Stimulated activated CD8-positive, alpha-beta memory T cell treated with anti-CD3 and anti-CD28 coated beads, Interleukin-4, amount 100 ng/mL, for 1 hour (primary cell): ENCODE measurements at places on chromosomes 11 and 22.

DNA sequence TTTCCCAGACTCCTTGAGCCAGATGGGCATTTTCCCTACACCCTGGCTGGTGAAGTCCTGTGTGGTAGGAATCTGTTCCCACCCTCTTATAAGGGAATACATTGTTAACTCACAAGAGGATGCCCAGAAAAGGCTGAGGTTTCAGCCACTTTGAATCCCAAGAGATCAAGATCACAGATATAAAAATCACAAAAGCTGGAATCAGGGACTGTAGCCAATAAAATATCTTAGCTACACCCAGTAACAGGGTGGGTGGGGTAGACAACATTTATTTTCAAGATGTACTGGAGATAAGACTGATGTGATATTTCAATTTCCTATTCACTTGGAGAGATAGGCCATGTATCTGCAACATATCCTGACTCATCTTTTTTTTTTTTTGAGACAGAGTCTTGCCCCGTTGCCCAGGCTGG lies 50.3 kb downstream of the COPB1 start:
- no peak for DNase-seq

DNA sequence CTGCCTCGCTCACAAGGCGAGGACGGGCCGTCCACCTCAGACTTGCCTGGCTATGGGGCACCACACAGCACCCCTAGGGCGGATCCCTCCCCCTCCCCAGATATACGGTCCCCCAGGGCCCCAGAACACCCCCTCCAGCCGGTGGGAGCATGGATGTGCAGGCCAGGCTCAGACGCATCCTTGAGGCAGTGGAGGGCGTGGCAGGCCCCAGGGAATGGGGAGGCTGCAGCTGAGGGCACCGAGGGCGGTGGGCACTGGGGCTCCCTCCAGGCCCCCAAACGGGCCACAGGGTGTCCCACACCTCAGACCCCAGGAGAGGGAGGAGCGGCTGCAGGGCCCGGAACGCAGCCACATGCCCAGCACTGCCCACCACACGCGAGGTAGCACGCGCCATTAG lies 12.1 kb downstream of the TTLL8 start:
- no peak for DNase-seq

DNA sequence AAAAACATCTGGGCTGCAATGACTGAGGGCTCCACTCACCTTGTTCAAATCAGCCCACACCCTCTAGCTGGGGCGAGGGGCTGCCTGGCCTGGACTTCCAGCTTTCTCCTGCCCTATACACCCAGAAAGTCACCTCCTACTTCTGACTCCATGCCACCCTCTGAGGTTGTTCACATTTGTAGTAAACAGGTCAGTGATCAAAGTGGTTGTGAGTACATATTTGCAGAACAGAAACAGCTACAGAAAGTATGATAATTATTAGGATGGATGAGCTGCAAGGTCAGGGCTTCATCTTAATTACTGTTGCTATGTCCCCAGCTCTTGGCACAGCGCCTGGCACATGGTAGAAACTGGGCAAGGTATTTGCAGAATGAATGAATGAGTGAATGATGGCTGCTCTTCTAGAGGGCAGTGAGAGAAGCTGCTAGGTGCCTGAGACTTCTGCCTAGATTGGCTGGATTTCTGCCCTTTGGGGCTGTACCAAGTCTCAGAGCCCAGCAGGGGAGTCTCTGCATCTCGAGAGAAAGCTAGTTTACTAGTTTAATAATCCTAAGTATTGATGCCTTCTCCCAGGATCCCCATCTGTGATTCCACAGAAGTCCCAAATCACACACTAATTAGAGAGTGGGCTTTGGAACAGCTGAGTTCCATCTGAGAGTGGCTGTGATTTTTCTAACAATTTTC lies 36.0 kb downstream of the SYT13 start:
- no peak for DNase-seq

DNA sequence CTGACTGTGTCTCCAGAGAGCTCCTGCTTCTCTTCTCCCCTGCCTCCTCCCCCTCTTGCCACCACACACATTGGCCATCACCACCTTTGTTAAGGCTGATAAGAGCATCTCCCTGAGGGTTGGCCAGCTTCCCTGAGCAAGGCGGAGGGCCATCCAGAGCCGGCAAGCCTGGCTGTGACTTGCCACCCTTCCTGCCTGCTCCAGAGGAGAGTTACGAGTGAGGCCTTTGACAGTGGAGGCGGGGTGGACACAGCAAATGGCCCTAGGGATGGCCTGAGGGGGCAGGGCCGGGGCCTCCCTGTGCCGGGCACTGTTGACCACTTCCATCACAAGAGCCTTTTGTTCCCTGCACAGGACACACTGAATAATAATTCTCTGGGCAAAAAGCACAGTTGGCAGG lies 5.4 kb downstream of the FREY1 start:
- DNase-seq = no peak

- DNase-seq = no peak
Observed at GRCh38 chr11:43377389-43377788, 18.7 kb downstream of the TTC17 start.
